HS-27A (cell line): ENCODE measurements at places on chromosomes 1 and 21.

DNA sequence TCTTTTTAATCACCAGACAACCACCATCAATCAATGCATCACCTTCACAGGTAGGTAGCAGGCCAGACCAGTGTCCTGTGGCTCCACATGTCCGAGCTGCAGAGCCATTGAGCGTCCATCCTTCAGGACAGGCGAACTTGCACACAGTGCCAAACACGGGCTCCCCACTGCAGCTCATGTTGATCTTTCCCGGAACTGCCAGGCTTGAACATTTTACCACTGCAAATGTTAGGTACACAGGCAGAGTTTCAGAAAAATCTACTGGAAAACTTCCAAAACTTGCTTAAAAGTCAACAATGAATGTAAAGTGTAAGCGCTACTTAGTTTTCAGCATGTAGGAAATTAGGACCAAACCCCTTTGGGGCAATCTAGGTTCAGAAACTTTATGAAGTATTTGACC is 6.6 kb downstream of the SELE start:
- no peak for DNase-seq

DNA sequence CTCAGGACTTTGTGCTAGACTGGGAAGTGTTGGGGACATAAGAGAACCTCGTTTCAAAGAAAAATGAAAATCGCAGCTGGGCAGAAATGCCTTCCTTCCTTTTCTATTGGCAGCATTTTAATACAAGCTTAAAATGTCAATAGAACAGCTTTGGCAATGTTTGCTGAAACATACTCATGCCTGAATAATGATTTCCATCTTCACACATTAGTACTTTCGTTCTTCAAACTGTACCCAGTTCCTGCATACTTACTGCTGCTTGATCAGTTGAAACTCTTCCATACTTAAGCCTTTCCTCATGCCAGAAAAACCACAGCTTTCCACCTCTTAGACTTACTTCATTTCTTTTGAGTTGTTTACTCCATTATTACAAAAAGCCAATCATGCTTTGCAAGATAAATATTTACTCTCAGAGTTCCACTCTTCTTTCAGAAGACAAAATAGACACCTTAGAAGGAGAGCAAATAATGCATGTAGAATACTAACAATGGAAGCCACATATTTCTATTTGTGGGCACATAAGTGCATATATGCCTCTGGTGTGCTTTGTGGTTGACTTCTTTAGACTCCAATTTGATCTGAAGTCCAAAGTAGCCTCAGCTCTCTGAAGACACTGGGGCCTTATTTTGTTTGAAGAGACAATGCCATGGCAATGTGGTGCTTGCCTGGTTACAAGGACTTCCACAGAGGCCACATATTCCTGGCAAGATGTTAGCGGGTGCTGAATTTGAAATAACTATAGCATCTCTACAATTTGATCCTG is 22.7 kb upstream of the CD55 start:
- no peak for DNase-seq

- no peak for DNase-seq
Observed at GRCh38 chr1:40302475-40302874, 14.6 kb downstream of the COL9A2 start.

DNA sequence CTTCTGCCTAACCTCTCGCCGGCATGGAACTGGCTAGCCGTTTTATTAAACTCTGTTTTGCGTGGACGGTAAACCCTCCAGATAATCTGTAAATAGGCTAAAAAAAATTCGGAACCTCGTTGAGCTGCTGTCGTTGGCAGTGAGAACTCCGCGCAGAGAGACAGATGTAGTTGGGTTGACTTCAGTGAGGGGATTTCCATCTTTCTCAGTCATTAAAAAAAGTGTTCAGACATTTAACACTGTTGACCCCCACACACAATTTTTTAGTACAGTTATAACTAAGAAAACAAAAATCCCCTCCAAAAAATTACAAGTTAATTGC is 464 bp downstream of the PARK7 start:
- DNase-seq = no peak

DNA sequence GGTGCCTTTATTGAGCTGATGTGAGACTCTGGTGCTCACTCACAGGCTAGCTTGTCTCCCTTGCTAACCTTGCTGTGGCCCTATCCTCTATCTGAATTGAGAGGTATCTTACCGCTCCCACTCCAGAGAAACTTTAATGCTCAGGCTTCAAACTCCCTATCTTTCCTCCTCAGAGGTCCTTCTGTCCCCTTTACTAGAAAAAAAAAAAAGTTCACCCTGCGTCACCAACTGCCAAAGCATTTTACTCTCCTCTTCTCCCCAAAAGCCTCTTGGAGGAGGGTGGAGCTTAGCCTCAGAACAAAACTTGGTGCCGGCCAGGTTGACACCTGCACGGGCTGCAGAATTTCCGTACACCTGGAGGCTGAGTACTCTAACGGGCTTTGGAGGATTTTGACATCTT is 55.1 kb downstream of the ATP2B4 start:
- DNase-seq = no peak

DNA sequence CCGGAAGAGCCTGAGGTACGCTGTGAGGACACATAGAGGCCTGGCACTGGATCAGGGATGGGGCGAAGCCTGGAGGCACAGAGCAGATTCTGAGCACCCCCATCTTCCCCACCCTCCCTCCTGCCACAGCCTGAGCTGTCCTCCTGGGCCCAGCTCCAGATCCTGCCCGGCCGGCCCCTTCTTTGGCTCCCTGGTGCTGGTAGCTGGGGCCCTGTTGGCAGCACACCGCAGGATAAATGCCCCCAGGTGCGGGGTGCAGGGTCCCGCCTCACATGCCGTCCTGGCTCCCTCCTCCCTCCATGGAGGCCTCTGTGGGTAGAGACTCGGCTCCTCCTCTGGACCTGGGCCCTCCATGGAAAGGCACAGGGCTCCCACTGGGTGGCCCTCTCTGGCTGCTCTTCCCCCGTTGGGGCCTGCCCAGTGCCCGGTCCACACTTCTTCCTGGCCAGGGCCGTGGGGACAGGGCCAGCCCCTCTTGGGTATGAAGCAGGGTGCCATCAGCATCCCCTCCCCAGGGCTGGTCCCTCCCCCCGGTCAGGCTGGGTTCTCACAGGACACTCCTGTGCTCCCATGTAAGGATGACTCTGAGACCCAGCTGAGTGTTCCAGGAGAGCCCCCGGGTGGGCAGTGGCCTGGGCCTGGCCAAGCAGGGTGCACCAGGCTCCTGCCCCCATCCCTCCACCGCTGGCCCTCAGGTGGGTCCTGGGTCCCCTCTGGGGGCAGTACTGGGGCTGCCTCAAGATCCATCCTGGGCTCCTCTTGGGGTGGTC is 1.1 kb upstream of the OBSCN start:
- no peak for DNase-seq

DNA sequence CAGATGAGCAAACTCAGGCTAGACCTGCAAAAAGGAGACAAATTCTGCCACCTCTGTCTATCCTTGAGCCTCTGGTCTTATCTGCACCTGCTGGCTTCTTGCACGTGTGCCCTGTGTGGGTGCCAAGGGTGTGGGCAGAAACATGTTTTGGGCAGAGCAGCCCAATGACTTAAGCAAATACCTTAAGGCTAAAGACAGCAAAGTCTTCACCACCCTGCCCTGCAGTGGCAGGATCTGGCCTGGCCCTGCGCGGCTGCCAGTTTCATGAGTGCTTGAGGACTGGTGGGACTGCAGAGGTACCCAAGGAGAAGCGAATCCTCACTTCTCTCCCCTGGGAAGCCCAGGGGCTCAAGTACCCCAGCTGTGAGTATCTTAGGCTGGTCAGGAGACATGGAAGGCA is 3.8 kb upstream of the SLC26A9 start:
- DNase-seq = no peak

DNA sequence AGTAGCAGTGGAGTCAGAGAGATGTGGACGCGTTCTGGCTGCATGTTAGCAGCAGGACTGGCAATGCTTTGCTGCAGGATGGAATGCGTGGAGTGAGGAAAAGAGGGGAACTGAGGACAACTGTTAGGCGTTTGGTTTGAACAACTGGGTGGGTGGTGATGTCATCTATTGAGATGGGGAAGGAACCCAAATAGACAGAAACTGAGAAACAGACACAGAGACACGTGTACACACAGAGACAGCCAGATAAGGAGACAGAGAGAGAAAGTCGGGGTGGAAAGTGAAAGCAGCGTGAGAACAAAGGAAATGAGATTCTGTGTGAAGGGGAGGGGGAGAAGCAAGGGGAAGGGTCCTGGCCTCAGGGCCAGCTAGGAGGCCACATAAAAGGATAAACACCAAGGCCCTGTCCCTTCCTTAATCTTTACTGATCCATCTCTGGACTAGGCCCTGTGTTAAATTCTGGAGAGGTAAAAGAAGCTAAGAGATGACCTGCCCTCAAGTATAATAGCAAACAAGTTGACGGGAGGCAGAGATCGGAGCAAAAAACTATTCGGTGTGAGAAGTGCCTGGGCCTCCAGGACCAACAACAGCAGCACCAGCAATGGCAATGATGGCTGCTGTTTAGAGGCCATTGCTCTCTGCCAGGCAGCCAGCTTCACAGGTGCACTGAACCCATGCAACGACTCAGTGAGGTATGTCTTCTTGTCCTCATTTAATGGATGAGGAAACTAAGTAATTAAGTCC is 31.6 kb downstream of the VWA5B1 start:
- no peak for DNase-seq
